NAMALWA (cell line): ENCODE measurements at places on chromosomes 7 and 10.

- no peak for DNase-seq
Measured at GRCh38 chr10:102712843-102713538, 1.2 kb downstream of the ARL3 start.

- no peak for DNase-seq
Measured at GRCh38 chr10:74677951-74678350, 148.4 kb upstream of the KAT6B start.

- no peak for DNase-seq
Measured at GRCh38 chr10:1241322-1241890, 185.2 kb downstream of the WDR37 start.

- no peak for DNase-seq
Measured at GRCh38 chr10:14543904-14544210, 213.1 kb upstream of the FRMD4A start.

GRCh38 chr10:99280472-99280871 lies 44.8 kb upstream of the HPSE2 start:
- DNase-seq, result no peak

GRCh38 chr7:51276967-51277366 lies 39.6 kb downstream of the COBL start:
- DNase-seq, result no peak

DNA sequence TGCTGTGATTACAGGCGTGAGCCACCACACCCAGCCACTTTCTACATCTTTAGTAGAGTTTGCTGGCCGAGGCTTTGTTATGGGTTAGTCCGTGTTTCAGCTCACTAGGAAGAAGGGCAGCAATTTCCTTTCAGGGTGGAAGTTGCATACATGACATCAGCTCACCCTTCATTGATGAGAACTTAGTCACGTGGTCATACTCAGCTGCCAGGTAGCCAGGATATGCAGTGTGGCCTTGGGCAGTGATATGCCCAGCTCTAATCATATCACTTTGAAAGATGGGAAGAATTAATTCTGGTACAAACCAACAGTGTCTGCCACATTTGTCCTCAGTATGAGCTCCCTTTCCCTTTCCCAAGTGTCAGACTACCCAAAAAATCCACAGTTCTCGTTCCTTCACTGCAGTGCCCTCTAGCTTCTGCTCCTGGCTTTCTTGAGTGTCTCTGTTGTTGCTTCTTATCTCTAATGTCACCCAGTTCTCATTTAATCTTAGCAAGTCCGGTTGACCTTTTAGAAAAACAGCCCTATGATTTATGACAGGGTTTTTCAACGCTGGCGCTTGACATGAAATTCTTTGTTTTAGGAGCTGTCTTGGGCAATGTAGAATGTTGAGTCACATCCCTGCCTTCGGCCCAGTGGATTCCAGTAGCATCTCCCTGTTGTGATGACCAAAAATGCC lies 108.7 kb upstream of the ITGB1 start:
- no peak for DNase-seq

DNA sequence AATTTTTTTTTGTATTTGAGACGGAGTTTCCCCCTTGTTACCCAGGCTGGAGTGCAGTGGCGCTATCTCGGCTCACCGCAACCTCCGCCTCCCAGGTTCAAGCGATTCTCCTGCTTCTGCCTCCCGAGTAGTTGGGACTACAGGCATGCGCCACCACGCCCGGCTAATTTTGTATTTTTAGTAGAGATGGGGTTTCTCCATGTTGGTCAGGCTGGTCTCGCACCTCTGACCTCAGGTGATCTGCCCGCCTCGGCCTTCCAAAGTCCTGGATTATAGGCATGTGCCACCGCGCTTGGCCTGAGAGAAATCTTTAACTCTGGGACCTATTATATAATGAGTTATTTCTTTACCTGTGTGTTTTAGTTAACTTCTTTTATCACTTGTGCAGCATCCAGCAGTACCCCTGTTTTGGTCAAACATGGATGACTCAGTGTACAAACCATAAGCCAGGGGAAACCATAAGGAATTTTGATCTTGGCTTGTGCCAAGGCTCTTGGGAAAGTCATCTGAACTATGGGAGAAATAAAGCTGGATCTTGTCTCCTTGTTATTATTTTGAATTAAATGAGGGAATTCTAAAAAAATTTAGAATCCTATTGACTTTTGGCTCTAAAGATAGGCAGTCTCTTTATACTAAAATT lies 23.6 kb upstream of the ZRANB1 start:
- no peak for DNase-seq

DNA sequence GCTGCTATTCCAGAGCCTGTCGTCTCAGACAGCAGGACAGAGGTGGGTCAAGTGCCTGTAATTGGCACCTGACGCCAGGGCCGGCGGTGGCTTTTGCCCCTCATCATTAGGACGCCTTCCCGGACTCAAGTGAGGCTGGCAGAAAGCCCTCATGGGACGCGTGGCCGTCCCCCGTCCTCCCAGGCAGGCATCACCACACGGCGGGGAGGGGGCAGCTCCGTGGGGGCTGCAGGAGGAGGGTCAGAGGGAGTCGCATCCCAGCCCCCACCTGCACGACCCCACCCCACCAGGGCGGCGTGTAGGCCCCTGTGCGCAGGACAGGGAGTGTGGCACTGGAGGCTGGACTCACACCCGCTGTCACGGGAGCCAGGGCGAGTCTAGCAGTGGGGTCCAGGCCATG lies 16.3 kb downstream of the CFAP46 start:
- no peak for DNase-seq

GRCh38 chr7:32937344-32938174 lies 19.7 kb upstream of the FKBP9 start:
- DNase-seq, result no peak

DNA sequence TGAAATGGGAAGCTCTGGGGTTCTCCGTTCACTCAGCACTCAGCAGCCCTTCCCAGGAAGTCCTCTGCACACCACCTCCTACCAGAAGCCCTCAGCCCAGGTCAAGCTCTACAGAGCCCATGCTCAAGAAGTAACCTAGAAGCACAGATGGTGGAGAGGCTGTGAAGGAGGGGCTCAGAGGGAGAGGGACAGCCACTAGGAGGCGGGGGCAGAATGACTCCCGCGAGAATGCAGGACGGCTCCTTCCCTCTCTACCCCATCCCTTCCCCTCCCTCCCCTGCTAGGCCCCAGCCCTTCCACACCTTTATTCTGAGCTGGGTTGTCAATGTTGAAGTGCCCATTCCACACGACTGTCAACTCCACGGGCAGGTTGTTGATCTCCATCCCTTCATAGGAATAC lies 373.2 kb downstream of the PLXNA4 start:
- no peak for DNase-seq

DNA sequence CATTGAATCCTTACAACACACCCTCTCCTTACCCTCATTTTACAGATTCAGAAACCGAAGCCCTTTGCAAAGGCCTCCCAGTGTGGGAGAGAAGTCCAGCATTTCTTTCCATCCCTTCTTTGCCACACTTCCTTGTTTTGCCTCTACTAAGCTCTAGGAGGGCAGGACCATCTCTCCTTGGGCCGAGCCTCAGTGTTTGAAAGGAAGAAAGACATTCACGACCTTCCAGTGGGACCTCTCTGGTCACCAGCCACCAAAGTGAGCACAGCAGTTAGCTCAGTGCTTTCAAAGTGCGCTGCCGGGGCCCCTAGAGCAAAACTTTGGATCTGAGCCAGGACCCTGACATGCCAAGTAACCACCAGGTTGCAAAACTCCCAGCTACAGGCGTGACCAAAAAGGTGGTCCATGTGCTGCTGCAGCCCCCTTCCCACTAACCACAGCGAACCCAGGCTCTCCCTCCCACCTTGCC lies 12.4 kb downstream of the CTBP2 start:
- peak; percentile 61 for DNase-seq

- DNase-seq, result no peak
Measured at GRCh38 chr10:67011981-67012380, 86.1 kb downstream of the LRRTM3 start.

GRCh38 chr7:70143075-70144044 lies 545.1 kb downstream of the AUTS2 start:
- no peak for DNase-seq

- DNase-seq, result no peak
Measured at GRCh38 chr7:106774768-106775551, 90.1 kb upstream of the PIK3CG start.

GRCh38 chr10:62625484-62625883 lies 179.0 kb upstream of the ADO start:
- no peak for DNase-seq

DNA sequence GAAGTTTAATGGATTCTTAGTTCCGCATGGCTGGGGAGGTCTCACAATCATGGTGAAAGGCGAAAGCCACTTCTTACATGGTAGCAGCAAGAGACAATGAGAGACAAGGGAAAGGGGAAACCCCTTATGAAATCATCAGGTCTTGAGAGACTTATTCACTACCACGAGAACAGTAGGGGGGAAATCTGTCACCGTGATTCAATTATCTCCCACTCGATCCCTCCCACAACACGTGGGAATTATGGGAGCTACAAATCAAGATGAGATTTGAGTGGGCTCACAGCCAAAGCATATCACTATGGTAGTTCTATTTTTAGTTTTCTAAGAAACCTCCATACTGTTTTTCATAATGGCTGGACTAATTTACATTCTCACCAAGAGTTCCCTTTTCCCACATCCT lies 36.7 kb downstream of the SPAM1 start:
- no peak for DNase-seq

GRCh38 chr10:62022830-62023229 lies 121.3 kb downstream of the ARID5B start:
- DNase-seq, result no peak

- no peak for DNase-seq
Measured at GRCh38 chr7:55131142-55131929, 112.5 kb downstream of the EGFR start.

DNA sequence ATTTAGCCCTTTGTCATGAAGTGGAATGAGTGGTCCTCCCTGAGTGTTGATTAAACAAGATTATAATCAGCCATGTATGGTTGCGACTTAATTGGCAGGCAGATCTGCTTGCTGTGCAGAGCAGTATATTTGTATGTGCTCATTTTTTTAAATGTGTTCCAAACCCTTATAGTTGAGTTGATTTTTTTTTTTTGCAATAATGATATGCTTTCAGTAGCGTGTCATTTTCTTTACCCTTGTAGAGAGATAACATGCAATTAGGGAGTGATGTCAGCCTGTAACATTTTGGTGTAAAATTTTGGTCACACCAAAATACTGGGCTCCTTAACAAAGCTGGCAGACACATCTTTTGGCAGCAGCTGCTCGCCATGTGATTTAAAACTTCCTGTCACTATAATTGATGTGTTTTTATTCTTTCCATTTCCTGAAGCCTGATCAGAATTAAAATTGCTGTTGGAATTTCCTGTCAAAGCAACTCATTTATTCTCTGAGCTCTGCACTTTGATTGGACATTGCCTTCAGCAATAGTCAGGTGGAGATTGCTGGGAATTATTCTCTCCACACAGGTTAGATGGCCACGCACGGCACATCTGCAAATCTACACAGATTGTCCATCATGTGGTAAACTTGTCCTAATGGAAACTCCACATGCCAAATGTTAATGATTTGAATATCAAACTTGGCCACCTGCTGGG lies 125.3 kb downstream of the DYNC1I1 start:
- DNase-seq, result no peak

GRCh38 chr7:13057462-13058200 lies 370.2 kb downstream of the ARL4A start:
- DNase-seq, result peak; percentile 72

- no peak for DNase-seq
Measured at GRCh38 chr7:112648781-112649180, 141.4 kb downstream of the TMEM168 start.

GRCh38 chr7:18541181-18541870 lies 45.8 kb downstream of the HDAC9 start:
- DNase-seq, result no peak

GRCh38 chr10:8181496-8182157 lies 127.1 kb downstream of the GATA3 start:
- no peak for DNase-seq

DNA sequence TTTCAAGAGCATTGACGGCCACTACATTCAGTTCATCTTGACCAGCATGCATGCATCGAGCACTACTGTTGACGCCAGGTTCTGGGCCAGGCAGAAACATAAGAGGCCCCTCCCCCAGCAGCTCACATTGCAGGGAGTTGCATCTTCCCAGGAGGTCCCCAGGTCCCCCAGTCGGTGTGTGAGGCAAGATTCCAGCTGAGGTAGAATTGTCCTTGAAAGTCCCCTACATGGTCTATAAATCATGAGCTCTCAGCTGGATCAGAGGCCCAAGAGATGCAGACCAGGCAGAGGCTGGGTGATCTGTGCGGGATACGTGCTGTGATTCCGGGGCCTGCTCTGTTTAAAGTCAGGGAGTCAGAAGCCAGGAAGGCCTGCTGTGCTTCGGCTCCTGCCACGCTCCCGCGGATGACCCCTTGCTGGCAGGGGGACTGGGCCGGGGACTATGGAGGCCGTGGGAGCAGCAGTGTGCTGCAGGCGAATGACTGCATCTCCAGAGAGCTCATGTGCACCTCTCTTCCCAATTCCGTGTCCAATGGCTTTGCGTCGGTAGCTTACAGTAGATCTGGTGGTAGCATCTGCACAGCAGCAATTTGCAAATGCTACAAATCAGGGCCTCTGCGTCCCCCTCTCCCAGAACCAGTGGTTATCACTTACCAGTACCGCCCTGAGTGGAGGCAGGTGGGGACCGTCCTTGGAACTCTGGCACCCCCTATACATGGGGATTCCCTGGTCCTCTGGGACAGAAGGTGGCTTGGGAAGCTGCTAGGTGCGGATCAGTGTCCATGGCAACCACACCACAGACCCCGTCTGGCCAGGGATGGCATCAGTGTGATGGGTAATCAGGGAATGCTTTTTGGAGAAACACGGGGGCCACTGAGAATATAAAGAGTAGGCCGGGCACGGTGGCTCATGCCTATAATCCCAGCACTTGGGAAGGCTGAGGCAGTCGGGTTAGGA lies 93.6 kb downstream of the RGS10 start:
- DNase-seq, result no peak

DNA sequence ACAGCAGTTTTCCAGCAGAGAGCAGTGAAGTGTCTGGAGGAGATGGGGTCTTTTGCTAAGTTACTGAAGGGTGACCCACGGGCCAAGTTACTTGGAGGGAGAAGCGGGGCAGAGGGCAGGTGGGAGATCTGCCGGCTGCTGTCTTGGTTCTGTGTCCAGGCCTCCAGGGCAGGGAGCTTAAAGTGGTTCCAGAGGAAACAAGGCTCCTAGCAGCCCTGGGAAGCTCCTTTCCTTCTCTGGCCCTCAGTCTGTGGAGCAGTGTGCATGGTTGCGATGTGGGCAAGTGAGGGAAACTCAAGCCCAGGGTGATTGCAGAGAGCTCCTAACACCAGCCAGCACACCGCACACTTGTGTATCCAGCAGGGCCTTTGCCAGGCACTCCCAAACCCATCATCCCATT lies 6.3 kb downstream of the GHRHR start:
- no peak for DNase-seq

DNA sequence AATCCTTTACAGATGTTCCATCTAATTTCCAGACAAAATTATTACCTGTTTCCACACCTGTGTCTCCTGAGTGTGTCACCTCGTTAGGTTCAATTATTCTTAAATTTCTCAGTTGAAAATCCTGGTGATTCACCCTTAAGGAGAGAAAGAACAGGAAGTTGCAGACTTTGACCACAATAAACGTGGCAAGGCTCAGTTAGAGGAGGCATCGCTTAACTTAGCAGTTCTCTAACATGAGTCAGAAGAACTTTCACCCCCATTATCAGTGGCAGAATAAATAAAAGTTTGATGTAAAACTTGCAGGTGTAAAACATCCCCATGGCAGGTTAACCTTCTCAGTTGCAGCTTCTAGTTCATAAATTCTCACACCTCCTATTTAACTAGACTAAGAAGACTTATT lies 8.3 kb downstream of the XPNPEP1 start:
- peak; percentile 62 for DNase-seq
